CD8-positive, alpha-beta memory T cell (primary cell): ENCODE measurements at places on chromosomes 5 and 9. TPM values are rescaled to one million over a fixed set of nuclear protein-coding genes. Genes with fewer than 3 reads are reported as not detected.
A peak's percentile ranks its signal among the peaks of the same experiment; 100 is the strongest.

DNA sequence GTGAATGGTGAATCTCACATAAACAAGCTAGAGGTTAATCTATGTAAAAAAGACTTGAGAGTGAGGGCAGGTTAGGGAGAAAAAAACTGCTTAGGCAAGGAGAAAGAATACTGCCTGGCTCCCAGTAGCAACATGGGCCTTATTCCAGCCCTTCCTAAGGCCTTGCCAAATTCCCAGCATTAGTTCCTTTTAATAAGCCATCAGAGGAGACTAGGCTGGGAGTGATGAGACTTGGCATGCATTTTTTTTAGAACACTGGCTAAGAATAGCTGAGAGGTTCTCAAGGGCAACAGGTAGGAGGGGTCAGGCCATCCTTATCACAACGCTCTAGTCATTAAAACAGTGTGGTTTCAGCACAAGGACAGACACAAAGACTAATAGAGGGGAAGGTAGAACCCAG lies 20.9 kb upstream of the ZBTB43 start:
- no peak for DNase-seq

DNA sequence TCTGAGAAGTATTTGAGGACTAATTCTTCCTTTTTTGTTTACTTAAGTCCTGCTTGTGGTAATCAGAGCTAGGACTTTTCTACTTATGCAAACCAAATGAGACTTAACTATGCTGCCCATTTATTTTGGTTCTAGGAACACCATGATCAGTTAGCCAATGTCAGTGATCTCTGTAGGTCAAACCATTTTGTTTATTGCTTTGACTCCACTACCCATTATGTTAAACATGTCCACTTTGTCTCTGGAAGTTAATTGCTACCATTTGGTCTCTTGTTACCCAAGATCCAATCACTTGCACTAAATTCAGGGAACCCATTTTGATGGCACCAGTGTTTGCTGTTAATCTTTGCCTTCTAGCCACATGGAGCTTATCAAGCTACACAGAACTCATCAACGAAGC lies 161.9 kb downstream of the CCDC171 start:
- no peak for DNase-seq

DNA sequence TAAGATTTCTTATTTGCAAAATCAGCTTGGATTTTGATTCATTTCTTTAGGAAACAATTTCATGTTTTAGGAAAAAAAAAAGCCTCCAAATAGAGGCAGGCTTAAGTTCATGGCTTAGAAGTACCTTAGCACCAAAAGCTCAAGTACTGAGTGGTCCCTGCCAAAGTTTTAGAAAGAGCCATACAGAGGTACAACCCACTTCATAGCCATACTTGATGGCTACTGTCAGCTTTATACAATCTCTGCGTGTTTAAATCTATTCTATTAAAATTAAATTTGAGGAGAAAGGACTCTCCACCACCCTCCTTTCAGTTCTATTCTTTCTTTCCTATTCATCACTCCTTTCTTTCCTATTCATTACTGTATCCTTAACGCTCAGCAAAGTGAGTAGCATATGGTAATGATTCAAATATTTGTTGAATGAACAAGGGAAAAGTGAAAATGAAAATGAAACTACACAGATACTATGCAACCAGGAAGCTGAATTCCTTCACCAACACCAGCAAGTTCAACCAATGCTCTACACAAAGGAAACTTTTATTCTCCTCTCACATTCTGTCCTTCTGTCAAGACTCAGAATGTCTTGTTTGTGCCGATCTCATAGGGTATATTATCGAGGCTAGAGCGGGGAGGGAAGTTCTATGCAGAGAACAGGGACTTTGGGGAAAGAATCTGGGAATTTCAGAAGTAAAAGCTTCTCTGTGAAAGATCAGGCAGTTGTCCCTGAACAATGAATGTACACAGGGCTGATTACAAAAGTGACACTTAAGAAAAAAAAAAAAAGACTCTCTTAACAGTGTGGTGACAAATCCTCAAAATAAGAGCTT lies 138.6 kb upstream of the SPEF2 start:
- no peak for DNase-seq

Gene SPINK7
- total RNA-seq = not detected

DNA sequence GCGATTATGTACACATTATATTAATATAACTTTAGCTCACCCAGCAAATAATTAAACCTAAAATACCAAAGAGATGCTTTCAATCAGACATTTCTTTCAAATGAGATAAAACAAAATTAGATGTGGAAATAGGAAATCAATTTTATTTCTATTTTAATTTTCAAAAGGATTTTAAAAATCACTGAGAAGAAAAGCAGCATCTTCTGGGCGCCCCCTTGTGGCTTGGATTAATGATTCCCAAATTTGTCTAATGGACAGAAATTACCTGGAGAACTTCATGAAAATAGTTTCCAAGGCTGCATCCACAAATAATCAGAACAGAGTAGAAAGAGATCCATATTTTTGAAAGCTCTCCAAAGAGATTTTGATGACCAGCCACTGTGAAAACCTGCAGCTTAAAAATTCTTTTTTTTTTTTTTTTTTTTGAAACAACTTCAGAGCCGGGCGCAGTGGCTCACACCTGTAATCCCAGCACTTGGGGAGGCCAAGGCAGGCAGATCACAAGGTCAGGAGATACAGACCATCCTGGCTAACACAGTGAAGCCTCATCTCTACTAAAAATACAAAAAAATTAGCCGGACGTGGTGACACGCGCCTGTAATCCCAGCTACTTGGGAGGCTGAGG lies 50.9 kb upstream of the CEMIP2 start:
- DNase-seq = peak; percentile 48
